Neural progenitor cell (in vitro differentiated cells): ENCODE measurements at places on chromosomes 7 and 10. TPM values are rescaled to one million over a fixed set of nuclear protein-coding genes. Genes with fewer than 3 reads are reported as not detected.

DNA sequence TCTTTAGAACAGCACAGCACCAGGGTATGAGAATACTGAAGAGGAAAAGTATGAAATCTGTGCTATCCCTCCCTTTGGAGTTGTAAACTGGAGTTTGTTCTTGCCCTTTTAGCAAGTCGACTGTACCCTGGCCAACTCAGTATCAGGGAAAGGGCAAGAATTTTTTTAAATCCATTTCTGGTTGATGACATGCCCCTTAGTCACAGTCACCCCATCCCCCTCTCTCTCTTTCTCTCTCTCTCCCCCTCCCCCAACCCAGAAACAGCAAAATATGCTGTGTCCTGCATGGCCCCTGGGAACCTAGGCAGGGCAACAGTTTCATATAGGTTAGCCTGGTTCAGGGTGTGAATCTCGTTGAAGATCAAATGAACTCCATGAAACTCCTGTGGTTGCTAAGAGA is 177.7 kb upstream of the ADO start:
- DNase-seq = no peak
- no peak overlapping the region for H3K27ac ChIP-seq
- no peaks in the 10 kb centered on the region for H3K4me1 ChIP-seq
- no peaks in the 10 kb centered on the region for H3K36me3 ChIP-seq
- H3K27me3 ChIP-seq = no peaks in the 10 kb centered on the region

GRCh38 chr10:4046030-4046429 is 261.0 kb upstream of the KLF6 start:
- H3K36me3 ChIP-seq = no peaks in the 10 kb centered on the region
- H3K4me1 ChIP-seq = no peaks in the 10 kb centered on the region
- DNase-seq = no peak

GRCh38 chr10:67385089-67385488 is 310.9 kb downstream of the CTNNA3 start:
- H3K27ac ChIP-seq = no peak overlapping the region
- no peaks in the 10 kb centered on the region for H3K36me3 ChIP-seq
- H3K4me3 ChIP-seq = peak overlapping the region; percentile 14

The TRIL gene
- total RNA-seq = 8.5 and 14.3 TPM in 2 replicates

DNA sequence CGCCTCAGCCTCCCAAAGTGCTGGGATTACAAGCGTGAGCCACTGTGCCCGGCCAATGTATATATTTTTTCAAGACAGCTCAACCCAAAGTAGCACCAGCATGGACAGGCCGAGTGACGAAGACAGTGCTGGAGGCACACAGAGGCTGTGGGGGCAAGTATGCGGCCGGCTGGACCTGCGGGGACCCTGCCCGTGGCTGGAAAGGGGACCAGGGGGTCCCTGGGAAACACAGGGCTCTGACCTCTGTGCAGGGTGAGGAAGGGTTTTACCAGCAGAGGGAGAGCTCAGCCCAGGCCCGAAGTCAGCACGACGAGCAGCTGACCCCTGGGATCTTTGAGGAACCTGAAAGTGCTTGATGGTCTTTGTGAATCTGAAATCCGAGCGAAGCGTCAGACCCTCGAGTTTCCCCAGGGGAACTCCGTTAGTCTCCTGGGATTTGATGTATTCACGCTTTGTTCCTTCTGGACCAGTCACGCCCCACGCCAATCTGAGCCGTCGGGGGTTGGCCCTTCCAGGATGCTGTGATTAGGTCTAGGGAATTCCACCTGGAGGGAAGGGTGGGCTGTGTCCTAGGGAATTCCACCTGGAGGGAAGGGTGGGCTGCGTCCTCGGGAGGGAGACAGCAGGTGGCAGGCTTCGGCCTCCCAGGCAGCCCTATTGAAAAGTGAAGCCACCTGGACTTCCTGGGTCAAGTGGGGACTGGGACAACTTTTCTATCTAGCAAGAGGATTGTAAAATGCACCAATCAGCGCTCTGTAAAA is 10.9 kb upstream of the ZFAND2A start:
- H3K4me3 ChIP-seq = no peak overlapping the region
- DNase-seq = no peak
- no peaks in the 10 kb centered on the region for H3K36me3 ChIP-seq
- H3K4me1 ChIP-seq = no peaks in the 10 kb centered on the region

DNA sequence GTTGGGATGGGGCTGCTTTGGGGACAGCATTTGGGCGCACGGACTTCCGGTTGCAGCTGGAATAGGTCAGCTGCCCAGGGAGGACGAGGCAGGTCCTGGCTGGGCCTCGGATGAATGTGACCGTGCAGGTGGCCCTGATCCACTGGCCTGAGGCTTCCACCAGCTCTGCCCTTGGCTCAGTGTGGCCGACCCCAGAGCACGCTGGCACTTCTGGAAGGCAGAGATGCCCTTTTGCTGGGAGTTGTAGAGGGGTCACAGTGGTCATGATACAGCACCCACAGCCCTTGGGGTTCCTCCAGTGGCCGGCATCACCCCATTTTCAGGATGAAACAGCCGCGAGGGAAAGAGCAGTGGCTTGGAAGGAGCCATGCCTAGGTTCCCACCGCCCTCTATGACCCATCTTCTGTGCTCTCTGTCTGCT is 19.0 kb downstream of the ADCY1 start:
- no peak for DNase-seq
- H3K27me3 ChIP-seq = no peaks in the 10 kb centered on the region
- H3K4me1 ChIP-seq = peaks cover 9% of the 10 kb centered on the region
- no peak overlapping the region for H3K27ac ChIP-seq

DNA sequence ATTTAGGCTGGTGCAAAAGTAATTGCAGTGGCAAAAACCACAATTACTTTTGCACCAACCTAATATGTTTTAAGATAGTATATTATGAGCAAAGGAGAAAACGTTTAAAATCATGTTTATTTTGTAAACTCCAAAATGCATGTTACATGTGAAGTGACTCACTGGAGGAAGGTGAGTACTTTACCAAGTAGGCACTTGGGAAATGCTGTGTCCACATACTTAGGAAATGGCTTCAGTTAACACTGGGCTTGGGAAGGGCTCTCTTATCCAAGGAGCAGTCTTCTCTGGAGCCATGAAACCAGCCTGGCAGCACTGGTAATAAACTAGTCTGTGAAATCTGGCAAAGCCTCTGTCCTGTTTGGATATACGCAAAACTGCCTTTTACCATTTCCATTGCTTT is 4.4 kb downstream of the RPS24 start:
- no peak overlapping the region for H3K27ac ChIP-seq
- H3K27me3 ChIP-seq = no peaks in the 10 kb centered on the region
- peaks cover 44% of the 10 kb centered on the region for H3K4me1 ChIP-seq
- H3K4me3 ChIP-seq = peak overlapping the region; percentile 7

The STAG3 gene
- 0.58 and 1.2 TPM in 2 replicates for total RNA-seq

GRCh38 chr10:122421742-122422141 is 32.7 kb upstream of the ARMS2 start:
- no peak overlapping the region for H3K27ac ChIP-seq
- H3K4me1 ChIP-seq = peaks cover 4% of the 10 kb centered on the region
- H3K36me3 ChIP-seq = peaks cover 6% of the 10 kb centered on the region
- DNase-seq = no peak
- no peak overlapping the region for H3K4me3 ChIP-seq
- H3K27me3 ChIP-seq = no peaks in the 10 kb centered on the region

DNA sequence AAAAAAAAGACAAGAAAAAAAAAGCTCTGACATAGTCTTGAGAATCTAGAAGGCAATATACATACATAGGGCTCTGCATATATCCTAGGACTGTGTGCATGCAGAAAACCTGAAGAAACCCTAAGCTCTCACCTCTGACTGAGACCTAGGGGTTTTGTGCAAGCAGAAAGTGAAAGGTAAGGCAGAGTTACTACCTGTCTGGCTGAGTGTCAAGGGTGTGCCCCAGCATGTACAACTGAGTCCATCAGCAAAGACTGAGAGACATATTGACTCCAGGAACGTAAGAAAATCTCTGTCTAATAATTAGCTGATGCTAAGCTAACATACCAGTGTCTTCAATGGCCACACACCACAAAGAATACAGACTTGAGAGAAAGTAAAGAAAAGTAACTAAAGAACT is 16.3 kb upstream of the HNRNPH3 start:
- no peaks in the 10 kb centered on the region for H3K36me3 ChIP-seq
- no peaks in the 10 kb centered on the region for H3K4me1 ChIP-seq
- no peaks in the 10 kb centered on the region for H3K27me3 ChIP-seq
- H3K27ac ChIP-seq = no peak overlapping the region

The RNF32 gene
- total RNA-seq = 3.0 and 3.3 TPM in 2 replicates

- H3K27me3 ChIP-seq = peaks cover 14% of the 10 kb centered on the region
- no peak overlapping the region for H3K4me3 ChIP-seq
- no peak overlapping the region for H3K27ac ChIP-seq
Observed at GRCh38 chr10:103560886-103561285, 67.4 kb downstream of the NEURL1 start.

The NKX2-3 gene
- not detected in 2 replicates for total RNA-seq

DNA sequence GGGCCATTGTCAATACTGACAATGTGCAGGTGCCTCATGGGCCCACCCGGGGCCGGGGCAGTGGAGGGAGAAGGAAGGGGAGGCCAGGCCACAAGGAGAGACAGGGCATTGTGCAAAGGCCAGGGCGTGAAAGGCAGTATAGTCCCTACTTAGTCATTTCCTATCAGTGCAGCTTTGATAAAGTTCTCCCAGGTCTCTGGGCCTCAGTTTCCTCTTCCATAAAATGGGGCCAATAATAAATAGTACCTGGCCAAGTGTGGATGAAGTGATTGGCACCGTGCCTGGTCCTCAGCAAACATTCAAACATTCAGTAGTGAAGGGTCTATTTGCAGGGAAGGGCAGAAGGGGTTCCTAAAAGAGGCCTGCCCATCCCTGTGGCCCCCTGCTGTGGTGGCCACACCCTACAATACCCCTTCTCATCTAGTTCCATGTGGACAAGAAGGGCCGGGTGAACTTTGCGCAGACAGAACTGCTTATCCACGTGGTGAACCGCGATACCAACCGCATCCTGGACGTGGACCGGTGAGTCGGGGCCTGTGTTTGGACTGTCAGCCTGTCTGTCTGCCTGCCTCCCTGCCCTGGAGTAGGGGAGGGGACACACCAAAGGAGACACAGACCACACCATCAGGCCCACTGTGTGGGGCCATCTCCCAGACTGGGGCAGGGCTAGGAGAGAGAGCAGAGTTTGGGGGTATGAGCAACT is 36.9 kb upstream of the VSIR start:
- no peak overlapping the region for H3K27ac ChIP-seq
- no peaks in the 10 kb centered on the region for H3K36me3 ChIP-seq
- DNase-seq = no peak

The TMEM139 gene
- total RNA-seq = 0.94 and 5.4 TPM in 2 replicates

The ZNF789 gene
- total RNA-seq = 18.7 and 20.2 TPM in 2 replicates

DNA sequence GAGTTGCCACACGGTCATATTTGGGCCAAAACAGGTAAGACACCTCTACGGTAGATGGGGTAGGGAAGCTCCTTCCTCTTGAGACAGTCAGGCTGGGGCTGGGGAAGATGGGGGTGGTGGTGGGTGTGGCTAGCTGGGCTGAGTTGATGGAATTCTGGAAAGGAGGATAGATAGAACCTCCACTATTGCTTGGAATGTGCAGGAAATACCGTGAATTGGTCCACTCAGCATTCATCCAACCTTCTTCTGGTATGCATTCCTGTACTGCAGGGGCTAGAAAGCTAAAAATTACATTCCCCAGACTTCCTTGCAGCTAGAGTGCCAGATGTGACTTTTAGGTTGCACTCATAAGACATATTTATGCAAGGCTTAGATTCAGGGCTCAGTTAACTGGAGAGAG is 24.8 kb downstream of the TLX1 start:
- H3K4me1 ChIP-seq = no peaks in the 10 kb centered on the region
- peaks cover 100% of the 10 kb centered on the region for H3K27me3 ChIP-seq
- H3K36me3 ChIP-seq = no peaks in the 10 kb centered on the region
- no peak overlapping the region for H3K4me3 ChIP-seq

The IKZF1 gene
- total RNA-seq = 0.11 and 0.19 TPM in 2 replicates

DNA sequence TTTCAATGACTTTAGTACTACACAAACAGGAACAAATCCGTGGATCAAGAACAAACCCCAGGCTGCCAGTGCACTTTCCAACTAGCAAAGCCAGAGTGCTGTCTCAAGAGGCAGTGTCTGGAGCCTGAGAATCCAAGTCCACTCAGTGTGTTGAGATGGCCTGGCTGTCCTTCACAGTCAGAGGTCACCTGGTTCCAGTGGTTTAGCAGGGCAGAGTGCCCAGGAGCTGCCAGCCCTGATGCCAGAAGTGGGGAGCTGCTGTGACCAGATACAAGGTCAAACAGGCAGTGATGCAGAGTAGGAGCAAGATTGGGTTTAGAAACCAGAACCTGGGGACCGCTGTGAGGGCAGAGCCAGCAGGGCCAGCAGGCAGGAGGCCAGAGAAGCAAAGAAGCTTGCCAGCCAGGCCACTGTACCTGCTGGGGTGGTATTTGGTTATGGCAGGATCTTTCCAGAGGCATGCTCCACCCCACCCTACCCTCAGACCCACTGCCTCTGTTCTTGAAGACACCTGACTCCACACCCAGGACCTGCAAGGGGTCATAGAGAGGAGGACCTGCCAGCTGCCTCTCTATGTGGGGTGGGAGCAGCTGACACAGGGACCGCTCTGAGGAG is 35.6 kb upstream of the C10orf90 start:
- no peak for DNase-seq
- H3K4me1 ChIP-seq = peaks cover 13% of the 10 kb centered on the region
- no peak overlapping the region for H3K4me3 ChIP-seq
- no peaks in the 10 kb centered on the region for H3K27me3 ChIP-seq
- H3K36me3 ChIP-seq = no peaks in the 10 kb centered on the region

DNA sequence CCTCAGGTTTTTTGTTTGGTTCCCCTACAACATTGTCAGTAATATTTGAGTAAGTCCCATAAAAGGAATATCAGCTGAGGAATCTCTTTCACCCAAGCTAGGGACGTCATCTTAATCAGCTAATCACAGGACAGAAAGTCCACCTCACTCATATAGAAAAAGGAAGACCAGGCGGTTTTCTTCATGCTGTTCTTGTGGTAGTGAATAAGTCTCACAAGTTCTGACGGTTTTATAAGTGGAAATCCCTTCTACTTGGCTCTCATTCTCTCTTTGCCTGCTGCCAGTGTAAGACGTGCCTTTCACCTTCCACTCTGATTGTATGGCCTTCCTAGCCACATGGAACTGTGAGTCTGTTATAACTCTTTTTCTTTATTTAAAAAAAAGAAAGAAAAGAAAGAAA is 308.1 kb upstream of the PFKP start:
- no peaks in the 10 kb centered on the region for H3K4me1 ChIP-seq
- no peaks in the 10 kb centered on the region for H3K27me3 ChIP-seq
- H3K27ac ChIP-seq = no peak overlapping the region

The COBL gene
- 5.4 and 6.3 TPM in 2 replicates for total RNA-seq

- peaks cover 10% of the 10 kb centered on the region for H3K4me1 ChIP-seq
- H3K4me3 ChIP-seq = no peak overlapping the region
- no peak overlapping the region for H3K27ac ChIP-seq
- DNase-seq = peak; percentile 54
- H3K27me3 ChIP-seq = no peaks in the 10 kb centered on the region
Observed at GRCh38 chr10:111281516-111281915, 204.7 kb downstream of the ADRA2A start.
